ENCODE measurements at places on chromosomes 6 and 20. TPM values are rescaled to one million over a fixed set of nuclear protein-coding genes. Genes with fewer than 3 reads are reported as not detected.

GRCh38 chr6:98782772-98783171, 51.6 kb upstream of the POU3F2 start:
- DNase-seq: no peak

NRSN2 gene
- total RNA-seq: 1.9 TPM

SRMS gene
- not detected for total RNA-seq

DNA sequence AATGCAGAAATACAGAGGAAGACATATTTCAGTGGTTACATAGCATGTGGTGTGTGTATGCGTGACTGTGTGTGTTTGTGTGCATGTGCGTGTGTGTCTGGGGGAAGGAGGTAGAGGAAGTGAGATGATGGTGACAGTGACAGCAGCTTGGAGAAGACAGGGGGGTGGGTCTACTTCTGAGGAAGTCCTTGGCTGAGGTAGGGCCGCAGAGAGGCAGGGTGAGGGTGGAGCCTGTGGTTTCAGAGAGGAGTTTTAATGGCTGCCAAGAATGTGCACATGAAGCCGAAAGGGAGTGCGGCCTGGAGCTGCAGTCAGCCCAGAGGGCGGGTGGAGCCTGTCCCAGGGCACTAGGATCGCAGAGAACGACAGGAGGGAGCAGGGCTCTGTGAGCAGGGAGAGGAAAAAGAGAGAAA, 22.7 kb upstream of the RNF24 start:
- peak; percentile 46 for DNase-seq

GNAS-AS1 gene
- 0.42 TPM for total RNA-seq

Measured in liver (tissue), 10 donors.